ENCODE measurements at places on chromosomes 7 and 10.

GRCh38 chr10:98655492-98655891 is 208.8 kb upstream of the HPS1 start:
- DNase-seq, result no peak

GRCh38 chr10:44511166-44511565 is 126.3 kb upstream of the CXCL12 start:
- no peak for DNase-seq

GRCh38 chr10:78414380-78414779 is 380.7 kb downstream of the RPS24 start:
- no peak for DNase-seq

GRCh38 chr7:35647171-35647574 is 47.8 kb downstream of the HERPUD2 start:
- no peak for DNase-seq

DNA sequence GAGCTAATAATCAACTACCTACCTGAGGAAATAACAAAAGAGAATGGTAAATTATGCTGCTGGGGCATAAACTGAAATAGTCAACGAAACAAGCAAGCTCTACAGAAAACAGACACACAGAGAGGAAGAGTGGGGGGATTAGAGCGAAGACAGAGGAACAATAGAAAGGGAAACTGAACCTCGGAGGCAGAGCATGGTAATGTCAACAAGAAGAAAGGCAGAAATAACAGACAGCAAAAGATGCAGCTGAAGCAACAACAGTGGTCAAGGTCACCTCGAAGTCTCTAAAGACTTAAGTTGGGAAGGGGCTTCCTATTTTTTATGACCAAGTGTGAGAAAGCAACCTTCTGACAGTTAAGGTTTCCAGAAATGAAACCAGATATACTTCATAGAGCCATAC is 177.0 kb downstream of the ZNF438 start:
- DNase-seq, result no peak

GRCh38 chr7:71439321-71439720 is 307.4 kb downstream of the GALNT17 start:
- DNase-seq, result no peak

DNA sequence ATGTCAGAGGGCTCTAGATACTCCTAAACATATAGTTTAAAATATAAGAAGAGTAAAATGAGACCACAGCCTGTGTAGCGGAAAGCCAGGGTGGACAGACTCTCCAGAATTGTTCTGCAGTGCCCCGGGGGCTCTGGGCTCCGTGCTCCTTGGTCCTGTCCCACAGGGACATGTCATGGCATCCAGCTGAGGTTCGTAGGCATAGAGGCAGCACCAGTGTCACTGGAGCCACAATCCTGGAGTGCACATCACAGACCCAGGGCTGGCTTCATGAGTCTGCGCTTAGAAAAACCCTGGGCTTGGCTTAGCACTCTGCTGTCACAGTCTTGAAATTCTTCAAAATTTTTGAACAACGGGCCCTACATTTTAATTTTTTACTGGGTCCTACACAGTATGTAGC is 280.4 kb upstream of the ZNF32 start:
- DNase-seq, result no peak

DNA sequence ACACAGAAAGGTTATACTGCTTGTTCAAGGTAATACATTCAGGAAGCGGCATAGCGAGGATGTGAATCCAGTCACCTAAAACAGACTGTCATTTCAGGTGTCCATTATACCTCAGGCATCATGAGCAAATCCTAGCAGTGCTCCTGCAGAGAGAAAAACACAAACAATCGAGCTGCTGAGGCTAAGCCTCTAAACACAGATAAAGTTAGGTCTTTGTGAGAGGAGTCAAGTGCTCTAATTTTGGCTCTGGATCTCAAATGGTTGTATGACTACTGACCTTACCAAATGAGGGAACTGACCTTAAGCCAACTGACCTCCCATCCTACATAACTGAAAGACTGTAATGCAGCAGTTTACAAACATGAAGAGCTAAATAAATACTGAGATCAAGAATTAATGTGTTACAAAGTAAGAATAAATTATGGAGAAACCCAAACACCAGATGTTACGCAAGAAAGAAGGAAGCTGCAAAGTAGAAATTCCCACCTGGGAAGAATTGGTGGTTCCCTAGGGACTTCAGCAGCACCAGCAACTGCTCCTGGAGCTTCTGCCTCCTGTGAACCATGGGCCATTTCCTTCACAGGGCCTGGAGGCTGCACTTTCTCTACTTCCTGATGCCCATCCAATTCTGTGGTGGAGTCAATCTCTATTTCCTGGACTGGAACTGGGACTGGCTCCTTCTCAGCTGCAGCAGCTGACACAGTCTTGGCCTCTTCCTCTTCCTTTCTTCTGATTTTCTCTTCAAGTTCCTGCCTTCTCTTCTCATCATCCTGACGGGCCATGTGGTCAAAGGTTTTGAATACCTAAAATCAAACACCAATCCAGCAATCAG is 5.8 kb downstream of the NUDCD3 start:
- DNase-seq, result peak; percentile 26

DNA sequence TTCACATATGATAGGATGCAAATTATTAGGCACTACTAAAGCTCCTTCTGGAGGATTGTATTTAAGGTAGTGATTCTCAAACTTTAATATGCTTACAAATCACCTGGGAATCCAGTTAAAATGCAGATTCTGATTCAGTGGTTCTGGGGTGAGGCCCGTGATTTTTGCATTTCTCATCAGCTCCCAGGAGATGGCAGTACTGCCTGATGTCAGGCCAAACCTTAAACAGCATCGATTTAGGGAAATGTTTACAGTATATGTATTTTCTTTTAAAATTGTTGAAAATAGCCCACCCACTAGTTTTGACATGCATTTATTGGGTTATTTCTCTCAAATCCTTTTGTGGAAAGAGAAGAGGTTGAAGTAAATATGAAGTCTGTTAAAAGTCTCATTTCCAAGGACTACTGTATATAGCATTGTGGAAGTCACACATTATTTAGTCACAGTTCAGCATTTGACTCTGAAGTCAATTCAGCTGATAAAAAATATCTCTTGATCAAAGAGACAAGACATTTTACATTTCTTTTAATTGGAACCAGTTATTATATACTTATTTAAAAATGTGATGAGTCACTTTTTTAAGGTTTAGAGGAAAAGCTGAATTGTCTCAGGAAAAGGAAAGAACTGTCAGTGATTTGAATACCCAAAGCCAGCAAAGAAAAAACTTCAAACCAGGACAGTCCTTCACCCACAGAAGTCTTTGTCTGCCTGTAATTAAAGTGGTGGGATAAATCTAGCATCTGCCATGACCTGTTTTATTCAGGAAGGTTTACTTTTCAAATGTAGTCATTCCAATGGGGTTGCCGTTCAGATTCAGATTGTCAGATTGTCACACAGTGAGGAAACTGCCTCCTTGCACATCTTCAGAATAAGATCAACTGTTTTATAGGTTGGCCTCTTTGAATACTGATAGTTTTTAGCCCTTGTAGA is 21.1 kb upstream of the HBP1 start:
- DNase-seq, result peak; percentile 23

Measured in AML-193 (cell line).